T-cell (primary cell): ENCODE measurements at places on chromosomes 12 and 14.
A peak's percentile ranks its signal among the peaks of the same experiment; 100 is the strongest.

DNA sequence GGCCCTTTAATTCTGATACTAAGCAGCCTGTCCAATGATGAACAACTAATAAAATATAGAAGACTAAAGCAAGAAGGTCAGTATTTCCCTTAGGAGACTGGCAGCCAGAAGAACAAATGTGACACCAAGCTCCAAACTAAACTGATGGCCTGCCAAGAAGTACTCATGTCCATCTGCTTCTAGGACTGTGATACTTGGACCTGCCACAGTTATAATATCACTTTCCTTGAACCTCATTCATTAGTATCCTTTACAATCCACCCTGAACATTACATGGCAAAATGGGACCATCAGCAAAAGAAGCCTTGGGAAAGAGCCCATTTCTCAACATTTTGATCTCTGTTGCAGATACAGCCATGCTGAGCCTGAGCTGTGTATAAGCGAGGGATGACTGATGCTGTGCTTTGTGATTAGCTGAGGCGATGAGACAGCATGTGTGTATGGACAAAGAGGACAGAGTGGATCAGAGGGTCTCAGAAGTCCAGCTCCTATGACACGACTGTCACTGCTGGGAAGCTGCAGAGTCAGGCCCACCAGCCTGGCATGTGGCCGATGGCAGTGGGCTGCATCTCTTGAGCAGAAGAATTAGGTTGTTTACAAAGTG, 73.9 kb downstream of the TGFB3 start:
- H3K4me3 ChIP-seq, result no peak overlapping the region
- H3K36me3 ChIP-seq, result no peaks in the 10 kb centered on the region
- H3K4me1 ChIP-seq, result no peaks in the 10 kb centered on the region

DNA sequence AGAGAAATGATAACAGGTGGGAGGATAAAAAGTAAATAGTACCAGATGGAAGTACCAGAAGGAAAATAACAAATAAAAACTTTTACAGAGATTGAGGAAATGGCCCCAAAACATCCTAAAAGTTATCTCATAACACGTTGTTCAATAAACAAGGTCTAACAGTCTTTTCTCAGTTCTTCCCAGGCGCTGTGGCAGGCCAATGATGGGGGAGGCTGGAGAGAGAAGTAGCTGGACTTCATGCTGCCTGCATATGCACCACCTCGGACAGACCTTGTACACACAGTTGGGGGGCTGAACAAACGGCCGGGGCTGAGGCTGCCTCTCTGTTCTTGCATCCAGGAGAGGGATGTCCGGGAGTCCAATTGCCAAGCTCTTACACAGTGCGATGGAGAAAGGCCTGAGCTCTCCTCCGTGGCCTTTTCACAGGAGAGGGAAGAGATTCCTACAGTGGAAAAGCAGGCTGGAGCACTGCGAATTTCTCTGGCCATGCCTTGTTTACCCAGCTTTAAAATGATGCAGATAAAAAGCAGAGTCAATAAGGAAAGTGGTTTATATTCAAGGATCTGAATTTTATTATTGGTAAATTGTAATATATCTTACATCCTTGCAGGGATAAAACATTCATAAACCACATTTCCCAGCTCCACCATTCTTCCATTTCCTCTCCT, 109.8 kb downstream of the PHLDA1 start:
- no peaks in the 10 kb centered on the region for H3K27me3 ChIP-seq
- H3K4me1 ChIP-seq, result no peaks in the 10 kb centered on the region
- no peak for DNase-seq
- no peaks in the 10 kb centered on the region for H3K36me3 ChIP-seq
- H3K27ac ChIP-seq, result no peak overlapping the region
- no peak overlapping the region for H3K4me3 ChIP-seq

DNA sequence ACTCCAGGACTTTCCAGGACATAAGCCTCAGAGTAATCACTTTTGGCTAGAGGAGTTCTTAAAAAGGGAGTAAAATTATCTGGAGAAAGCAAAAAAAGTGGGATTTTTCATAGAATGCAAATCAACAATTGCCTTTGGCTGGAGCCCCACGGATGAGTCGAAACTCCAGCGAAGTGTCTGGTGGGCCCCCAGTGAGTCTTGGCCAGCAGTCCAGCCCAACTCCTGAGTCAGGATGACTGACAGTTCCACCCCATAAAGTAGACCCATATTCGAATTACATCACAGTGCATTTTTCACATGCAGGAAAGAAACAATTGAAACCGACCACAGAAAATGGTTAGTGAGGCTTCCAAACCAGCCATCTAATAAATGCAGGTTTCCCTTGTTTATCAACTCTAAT, 265.7 kb downstream of the BCL11B start:
- no peak for DNase-seq
- no peak overlapping the region for H3K27ac ChIP-seq
- no peak overlapping the region for H3K4me3 ChIP-seq
- no peaks in the 10 kb centered on the region for H3K36me3 ChIP-seq

DNA sequence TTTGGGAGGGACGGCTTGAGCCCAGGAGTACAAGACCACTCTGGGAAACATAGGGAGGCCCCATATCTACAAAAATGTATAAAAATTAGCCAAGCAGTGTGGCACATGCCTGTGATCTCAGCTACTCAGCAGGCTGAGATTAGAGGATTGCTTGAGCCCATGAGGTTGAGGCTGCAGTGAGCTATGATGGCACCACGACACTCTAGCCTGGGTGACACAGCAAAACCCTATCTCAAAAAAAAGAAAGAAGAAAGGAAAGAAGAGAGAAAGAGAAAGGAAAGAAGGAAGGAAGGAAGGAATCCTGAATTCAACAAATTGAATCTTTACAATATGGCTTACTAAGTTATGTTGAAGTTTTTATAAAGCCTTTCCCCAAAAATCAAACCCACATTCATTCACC, 2.1 kb downstream of the KIF21A start:
- H3K4me1 ChIP-seq, result no peaks in the 10 kb centered on the region
- H3K27me3 ChIP-seq, result no peaks in the 10 kb centered on the region
- no peak overlapping the region for H3K27ac ChIP-seq
- H3K36me3 ChIP-seq, result no peaks in the 10 kb centered on the region

GRCh38 chr14:48435221-48435620, 759.8 kb upstream of the MDGA2 start:
- no peak overlapping the region for H3K4me3 ChIP-seq
- H3K36me3 ChIP-seq, result no peaks in the 10 kb centered on the region

DNA sequence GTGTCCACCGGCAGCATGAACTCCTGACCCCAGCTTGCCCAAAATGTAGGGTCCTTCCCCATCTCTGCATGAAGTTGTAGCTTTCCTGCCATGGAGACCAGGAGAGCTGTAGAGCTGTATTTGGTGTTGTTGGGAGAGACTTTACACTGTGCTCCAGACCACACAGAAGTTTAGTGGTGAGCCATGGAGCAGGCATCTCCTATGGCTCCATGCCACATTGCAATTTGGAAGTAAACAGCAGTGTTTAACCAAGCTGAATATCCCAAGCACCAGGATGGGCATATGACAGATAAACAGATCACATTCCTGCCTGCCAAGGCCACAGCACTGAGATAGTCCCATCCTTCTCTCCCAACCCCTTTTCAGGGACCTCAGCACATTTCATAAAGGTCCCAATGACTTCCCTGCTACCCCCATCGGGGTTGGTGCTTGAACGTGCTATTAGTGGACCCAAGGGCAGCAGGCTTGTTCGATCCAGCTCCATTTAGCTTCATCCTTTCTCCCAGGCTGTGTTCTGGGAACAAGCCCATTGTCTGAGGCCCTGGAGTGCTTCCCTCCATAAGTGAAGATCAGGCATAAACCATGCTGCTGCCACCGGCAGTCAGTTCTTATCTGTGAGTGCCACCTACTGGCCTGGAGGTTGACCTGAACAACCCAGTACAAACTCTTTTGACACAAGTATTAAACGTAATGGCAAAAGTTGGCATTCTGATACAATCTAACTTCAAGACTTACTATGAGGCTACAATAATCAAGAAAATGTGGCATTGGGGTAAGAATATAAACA, 172.3 kb upstream of the ATXN7L3B start:
- no peak overlapping the region for H3K27ac ChIP-seq
- DNase-seq, result no peak
- H3K27me3 ChIP-seq, result no peaks in the 10 kb centered on the region
- H3K4me1 ChIP-seq, result no peaks in the 10 kb centered on the region
- H3K36me3 ChIP-seq, result no peaks in the 10 kb centered on the region

- no peaks in the 10 kb centered on the region for H3K36me3 ChIP-seq
- H3K27me3 ChIP-seq, result no peaks in the 10 kb centered on the region
- no peak for DNase-seq
- no peak overlapping the region for H3K4me3 ChIP-seq
- H3K4me1 ChIP-seq, result no peaks in the 10 kb centered on the region
- H3K27ac ChIP-seq, result no peak overlapping the region
Measured at GRCh38 chr14:36085861-36086260, 90.7 kb downstream of the PTCSC3 start.

DNA sequence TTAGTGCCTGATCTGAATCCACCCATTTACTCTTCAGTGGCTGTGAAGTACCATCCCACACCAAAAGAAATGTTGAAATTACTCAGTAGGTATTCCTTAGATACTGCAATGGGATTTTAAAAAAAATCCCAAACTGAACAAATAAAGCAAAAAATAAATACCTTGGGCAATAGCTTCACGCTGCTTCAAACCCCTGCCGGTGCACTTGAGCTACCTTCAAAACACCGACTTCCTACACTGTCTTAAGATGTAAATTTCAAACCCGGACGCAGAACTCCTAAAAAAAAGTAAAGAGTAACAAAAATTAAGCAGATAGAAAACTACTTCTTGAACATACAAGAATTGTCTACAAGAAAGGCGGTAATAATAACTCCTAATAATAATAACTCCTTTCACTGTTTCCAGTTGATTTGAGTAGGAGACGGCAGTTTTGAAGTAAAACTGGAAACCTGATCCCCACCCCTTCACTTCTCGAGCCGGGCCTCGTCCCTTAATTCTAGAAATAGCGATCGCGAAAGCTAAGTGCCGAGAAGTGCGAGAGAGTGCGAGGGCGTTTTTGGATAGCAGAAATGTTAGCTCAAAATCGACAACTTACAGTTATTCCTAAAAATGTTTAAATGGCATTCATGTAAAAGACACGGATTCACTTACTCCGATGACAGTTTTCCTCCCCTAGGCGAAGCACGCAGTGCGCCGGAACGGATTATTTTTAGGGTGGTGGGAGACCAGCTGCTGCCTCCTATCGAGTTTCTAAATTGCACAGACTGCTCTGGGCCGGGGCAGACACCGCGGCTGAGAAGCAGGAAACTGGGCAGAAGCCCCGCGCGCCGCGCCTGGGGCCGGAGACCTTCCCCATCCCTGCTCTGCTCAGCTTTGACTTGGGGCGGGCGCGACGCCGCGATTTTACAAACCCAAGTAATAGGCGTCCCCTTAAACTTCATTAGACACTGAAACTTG, at the start of gene ABCC9:
Gene ABCC9, minus strand, starts transcription at position 878 of the 957 bp plus-strand sequence. CDS start 4,752 bp downstream, outside the sequence.
- H3K4me1 ChIP-seq, result no peaks in the 10 kb centered on the region
- peak; percentile 8 for DNase-seq
- no peak within 1 kb of the TSS for H3K27ac ChIP-seq
- H3K27me3 ChIP-seq, result peaks cover 24% of the 10 kb centered on the region
- H3K36me3 ChIP-seq, result no peaks in the 10 kb centered on the region

GRCh38 chr12:64566831-64567517, 43.3 kb upstream of the RASSF3 start:
- no peak overlapping the region for H3K27ac ChIP-seq
- H3K4me3 ChIP-seq, result no peak overlapping the region
- peaks cover 13% of the 10 kb centered on the region for H3K4me1 ChIP-seq
- no peak for DNase-seq

DNA sequence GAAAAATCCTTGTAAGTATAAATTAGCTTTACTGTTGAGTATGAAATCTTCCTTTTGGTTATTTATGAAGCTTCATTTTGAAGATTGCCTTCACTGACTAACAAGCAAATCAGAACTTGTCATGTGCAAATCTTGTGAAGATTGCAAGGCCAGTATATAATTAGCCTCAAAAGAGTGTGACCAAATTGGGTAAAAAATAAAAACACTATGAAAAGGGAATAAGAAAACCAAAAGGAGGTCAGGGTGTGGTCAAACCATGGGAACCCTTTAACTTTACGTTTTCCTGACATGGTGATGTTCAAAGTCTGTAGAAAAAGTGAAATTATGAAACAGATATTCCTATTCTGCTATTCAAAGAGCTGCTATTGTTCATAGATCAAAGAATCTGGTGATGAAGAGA, 230.3 kb downstream of the BCAT1 start:
- H3K27ac ChIP-seq, result no peak overlapping the region
- H3K27me3 ChIP-seq, result no peaks in the 10 kb centered on the region
- H3K4me1 ChIP-seq, result peaks cover 6% of the 10 kb centered on the region
- no peak for DNase-seq
- H3K36me3 ChIP-seq, result no peaks in the 10 kb centered on the region
- H3K4me3 ChIP-seq, result no peak overlapping the region

- H3K4me1 ChIP-seq, result peaks cover 4% of the 10 kb centered on the region
- no peak for DNase-seq
- no peak overlapping the region for H3K27ac ChIP-seq
- H3K27me3 ChIP-seq, result no peaks in the 10 kb centered on the region
Measured at GRCh38 chr12:63777340-63777739, 2.4 kb upstream of the RXYLT1 start.

DNA sequence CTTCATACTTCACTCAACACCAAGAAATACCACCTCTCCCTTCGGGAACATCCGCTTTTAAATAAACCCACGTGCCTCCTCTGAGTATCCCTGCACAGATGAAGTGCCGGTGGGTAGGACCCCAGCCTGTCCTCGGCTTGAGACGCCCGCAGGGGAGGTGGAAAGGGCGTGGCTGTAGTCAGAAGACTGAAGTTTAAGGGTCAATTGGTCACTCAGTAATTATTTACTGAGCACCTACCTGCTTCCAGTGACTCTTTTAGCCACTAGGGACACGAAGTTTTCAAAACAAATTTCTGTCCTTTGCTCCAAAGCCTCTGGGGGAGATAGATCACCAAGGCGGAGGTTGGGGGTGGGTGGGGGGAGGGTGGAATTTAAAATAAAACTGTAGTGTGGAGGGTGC, 309.4 kb downstream of the VRK1 start:
- no peaks in the 10 kb centered on the region for H3K36me3 ChIP-seq
- H3K27me3 ChIP-seq, result peaks cover 14% of the 10 kb centered on the region
- DNase-seq, result no peak
- H3K4me1 ChIP-seq, result no peaks in the 10 kb centered on the region
- H3K4me3 ChIP-seq, result no peak overlapping the region
- H3K27ac ChIP-seq, result no peak overlapping the region

- H3K27me3 ChIP-seq, result no peaks in the 10 kb centered on the region
- no peak overlapping the region for H3K27ac ChIP-seq
- no peak for DNase-seq
Measured at GRCh38 chr12:113997365-113997764, 31.2 kb upstream of the RBM19 start.

- no peaks in the 10 kb centered on the region for H3K36me3 ChIP-seq
- H3K4me3 ChIP-seq, result no peak overlapping the region
- no peaks in the 10 kb centered on the region for H3K4me1 ChIP-seq
- no peak for DNase-seq
- H3K27me3 ChIP-seq, result peaks cover 11% of the 10 kb centered on the region
- H3K27ac ChIP-seq, result no peak overlapping the region
Measured at GRCh38 chr12:120977531-120978295, 630 bp upstream of the HNF1A start.
